ENCODE measurements at places on chromosomes 12 and 14. TPM values are rescaled to one million over a fixed set of nuclear protein-coding genes. Genes with fewer than 3 reads are reported as not detected.

Gene TMEM116
- 20.2 TPM for total RNA-seq

GRCh38 chr14:57848786-57849185 is 17.1 kb downstream of the SLC35F4 start:
- no peaks in the 10 kb centered on the region for H3K36me3 ChIP-seq
- H3K4me3 ChIP-seq: no peak overlapping the region
- no peaks in the 10 kb centered on the region for H3K27me3 ChIP-seq
- H3K27ac ChIP-seq: no peak overlapping the region
- no peaks in the 10 kb centered on the region for H3K4me1 ChIP-seq

GRCh38 chr12:61821381-61821780 is 438.8 kb upstream of the USP15 start:
- no peaks in the 10 kb centered on the region for H3K36me3 ChIP-seq
- H3K4me1 ChIP-seq: no peaks in the 10 kb centered on the region
- no peak overlapping the region for H3K27ac ChIP-seq
- no peaks in the 10 kb centered on the region for H3K27me3 ChIP-seq

DNA sequence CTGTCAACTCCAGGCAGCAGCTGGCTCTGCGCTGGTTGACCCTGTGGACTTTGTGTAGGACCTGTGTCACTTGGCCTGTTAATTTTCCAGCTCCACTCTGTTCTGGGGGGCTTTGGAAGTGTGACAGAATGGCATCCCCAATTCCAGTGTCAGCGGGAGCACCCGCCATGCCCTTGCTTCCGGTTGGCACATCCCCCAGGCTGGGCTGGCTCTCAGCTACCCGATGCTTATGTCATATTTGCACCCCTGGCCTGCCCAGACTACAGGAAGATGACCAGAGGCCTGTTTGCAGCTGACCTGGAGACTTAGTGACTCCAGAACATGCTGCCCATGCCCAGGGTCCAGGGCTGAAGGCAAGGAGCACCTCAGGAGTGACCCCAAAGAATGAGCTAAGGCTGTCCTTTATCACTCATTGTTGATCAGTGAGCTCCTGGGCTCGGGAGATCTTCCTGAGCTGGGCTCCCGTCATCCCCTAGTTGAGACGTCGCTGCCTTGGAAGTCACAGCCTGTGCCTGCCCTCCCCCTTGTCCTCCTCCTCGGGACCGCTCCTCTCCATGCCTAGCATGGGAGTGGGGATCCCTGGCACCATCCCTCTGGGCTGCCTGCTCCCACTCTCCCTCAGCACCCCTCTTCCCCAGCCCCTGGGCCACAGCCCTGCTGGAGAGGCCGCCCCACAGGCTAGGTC is 163.4 kb upstream of the RTL1 start:
- H3K27ac ChIP-seq: no peak overlapping the region
- H3K27me3 ChIP-seq: no peaks in the 10 kb centered on the region
- H3K36me3 ChIP-seq: no peaks in the 10 kb centered on the region
- DNase-seq: no peak
- no peak overlapping the region for H3K4me3 ChIP-seq

Gene ARHGAP9
- total RNA-seq: 403 TPM

GRCh38 chr12:94167756-94168416 is 19.5 kb downstream of the PLXNC1 start:
- no peaks in the 10 kb centered on the region for H3K27me3 ChIP-seq
- H3K27ac ChIP-seq: no peak overlapping the region
- no peaks in the 10 kb centered on the region for H3K36me3 ChIP-seq
- H3K4me1 ChIP-seq: no peaks in the 10 kb centered on the region
- no peak overlapping the region for H3K4me3 ChIP-seq

All from CD4-positive, CD25-positive, alpha-beta regulatory T cell (primary cell).